Mucosa of gallbladder (tissue), 1 donor: ENCODE measurements at places on chromosomes 5 and 9. TPM values are rescaled to one million over a fixed set of nuclear protein-coding genes. Genes with fewer than 3 reads are reported as not detected.

GRCh38 chr5:2735996-2736395 lies 15.5 kb downstream of the IRX2 start:
- DNase-seq = no peak

DNA sequence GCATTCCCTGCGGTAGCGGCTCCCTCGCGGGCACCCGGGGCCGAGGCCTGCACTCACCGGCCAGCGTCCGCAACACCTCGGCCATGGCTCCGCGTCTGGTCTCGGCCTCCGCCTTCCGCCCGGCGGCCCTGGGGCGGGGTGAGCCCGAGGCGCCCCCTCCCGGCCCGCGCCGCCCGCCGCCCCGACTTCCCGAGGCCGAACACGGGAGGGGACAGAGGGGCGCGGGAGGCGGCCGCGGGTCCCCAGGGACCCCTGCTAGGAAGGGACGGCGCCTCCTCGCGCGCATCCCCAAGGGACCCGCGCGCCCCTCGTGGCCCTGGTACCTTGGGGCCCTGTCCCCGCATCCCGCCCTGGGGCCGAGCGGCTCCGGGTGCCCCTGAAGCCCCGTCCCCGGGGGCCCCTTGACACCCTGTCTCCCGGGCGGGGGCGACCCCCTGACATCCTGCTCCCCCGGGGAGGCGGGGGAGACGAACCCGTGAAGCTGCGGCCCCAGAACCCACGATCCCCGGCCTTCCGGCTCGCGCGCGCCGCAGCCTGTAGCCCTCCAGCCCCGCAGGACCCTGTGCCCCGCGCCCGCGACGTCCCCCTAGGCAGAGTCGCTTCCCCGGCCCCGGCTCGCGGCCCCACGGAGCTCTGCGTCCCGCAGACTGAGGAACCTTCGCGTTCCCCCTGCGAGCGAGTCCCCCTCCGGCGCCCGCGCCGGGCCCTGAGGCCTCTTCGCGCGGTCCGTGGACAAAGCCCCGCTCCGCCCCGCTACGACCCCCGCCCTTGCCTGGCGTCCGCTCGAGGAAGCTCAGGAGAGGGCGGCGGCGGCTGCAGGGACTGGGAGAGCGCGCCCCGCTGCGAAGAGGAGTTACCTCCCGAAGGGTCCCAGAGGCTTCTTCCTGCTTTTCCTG lies at the start of gene ABO:
ABO (minus strand) TSS at position 97 of the 896 bp plus-strand sequence.
- DNase-seq = no peak

DNA sequence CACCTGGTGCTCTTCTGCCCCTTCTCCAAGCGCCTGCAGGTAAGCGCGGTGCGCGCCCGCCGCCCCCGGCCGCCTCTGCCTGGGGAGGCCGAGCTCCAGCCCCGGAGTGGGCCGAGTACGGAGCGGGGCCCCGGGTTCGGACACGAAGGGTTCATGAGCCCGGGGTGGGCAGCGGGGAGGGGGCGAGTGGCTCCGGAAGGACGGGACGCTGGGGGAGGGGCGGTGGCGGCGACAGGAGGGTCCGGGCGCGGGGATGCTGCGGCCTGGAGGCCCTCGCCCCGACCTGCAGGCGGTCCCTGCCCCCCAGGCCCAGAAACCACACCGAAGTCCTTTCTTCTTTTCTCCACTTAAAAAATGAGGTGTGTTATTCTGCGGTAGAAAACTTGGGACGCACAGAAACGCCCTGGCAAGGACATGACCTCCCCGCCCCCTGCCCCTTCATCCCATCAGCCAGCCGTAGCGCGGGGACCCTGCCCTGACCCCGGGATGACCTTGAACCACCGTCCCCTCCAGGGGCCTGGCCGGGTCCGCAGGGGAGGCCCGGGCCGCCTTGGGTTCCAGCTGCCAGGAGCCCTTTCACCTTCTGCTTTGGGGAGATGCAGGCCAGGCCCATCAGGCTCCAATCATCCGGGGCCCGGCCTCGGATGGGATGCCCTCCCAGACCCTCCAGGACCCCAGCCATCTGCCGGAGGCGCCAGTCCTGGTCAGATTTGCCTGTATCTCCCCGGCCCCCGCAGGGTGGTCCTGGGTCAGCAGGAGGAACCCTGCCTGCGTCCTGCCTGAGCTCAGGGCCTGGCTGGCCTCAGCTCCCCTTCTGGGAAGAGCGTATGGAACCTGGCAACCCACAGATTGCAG lies 545 bp downstream of the DIPK1B start:
- no peak for DNase-seq

- no peak for DNase-seq
Measured at GRCh38 chr5:133110709-133111108, 58.9 kb downstream of the HSPA4 start.

- no peak for DNase-seq
Measured at GRCh38 chr5:149800633-149801032, 70.5 kb downstream of the PPARGC1B start.

GRCh38 chr9:1876891-1877496 lies 138.2 kb upstream of the SMARCA2 start:
- DNase-seq = no peak

GRCh38 chr5:13248253-13248652 lies 696.2 kb downstream of the DNAH5 start:
- no peak for DNase-seq

DNA sequence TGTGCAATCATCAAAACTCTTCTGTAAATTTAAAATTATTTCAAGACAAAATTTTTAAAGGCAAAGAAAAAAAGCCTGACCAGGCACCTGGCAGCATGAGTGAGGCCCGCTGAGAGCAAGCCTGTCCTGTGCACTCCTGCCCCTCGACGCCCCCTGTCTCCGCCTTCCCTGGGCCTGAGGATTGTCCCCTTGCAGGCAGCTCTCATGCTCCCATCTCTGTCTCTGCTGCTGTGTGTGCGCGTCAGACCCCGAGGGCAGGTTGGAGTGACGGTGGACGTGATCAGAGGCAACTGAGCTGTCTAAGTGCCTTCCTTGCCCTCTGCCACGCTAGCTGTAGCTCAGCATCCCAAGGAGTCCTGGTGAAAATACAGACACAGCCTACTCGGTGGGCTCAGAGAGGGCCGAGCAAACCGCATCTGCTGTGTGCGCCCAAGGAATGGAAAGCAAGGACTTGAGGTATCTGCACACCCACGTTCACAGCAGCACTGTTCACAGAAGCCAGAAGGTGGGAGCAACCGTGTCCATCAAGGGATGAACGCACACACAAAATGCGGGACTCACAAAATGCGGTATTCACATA lies 65.5 kb downstream of the SECISBP2 start:
- no peak for DNase-seq

- DNase-seq = no peak
Measured at GRCh38 chr5:151178777-151179488, 21.4 kb upstream of the ANXA6 start.

DNA sequence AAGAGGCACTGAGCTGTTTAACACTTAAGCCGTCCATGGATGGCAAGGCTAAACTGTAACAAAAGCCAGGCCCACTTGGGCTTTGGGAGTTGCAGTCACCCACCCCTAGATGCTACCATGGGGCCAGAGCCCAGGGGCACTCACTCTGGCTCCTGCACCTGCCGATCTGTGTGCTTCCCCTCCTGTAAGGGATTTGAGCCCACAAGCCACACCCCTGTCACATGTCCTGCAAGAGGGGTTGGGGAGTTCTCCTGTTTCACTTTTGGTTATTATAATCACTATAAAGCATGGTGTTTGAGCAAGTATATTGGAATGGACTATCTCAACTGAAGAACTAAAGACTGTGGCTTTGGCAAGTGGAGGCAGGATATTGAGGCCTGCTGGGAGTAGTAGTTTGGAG lies 14.0 kb upstream of the GPR151 start:
- no peak for DNase-seq

GRCh38 chr9:20242510-20243189 lies 379.6 kb downstream of the MLLT3 start:
- no peak for DNase-seq

- DNase-seq = no peak
Measured at GRCh38 chr5:132176987-132177386, 50.7 kb downstream of the P4HA2 start.

GRCh38 chr9:85004818-85005413 lies 335.4 kb downstream of the NTRK2 start:
- no peak for DNase-seq

DNA sequence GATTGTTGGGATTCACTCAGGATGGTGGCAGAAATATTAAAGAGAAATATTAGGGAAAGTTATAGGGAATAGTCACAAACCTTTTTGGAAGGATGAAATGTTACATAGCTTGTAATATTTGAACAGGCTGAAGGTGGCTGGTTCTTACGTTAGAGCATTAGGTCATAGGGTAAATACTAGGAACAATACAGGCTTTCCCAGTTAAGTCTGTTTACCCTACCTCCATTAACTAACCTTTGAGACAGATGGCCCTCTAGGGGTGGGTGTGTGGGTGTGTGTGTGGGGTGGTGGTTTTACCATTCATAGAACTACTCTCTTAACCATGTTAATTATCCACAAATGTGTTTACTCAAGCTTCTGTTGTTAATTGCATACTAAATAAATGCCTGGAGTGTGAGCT lies 94.3 kb upstream of the STK32A start:
- peak; percentile 58 for DNase-seq

DNA sequence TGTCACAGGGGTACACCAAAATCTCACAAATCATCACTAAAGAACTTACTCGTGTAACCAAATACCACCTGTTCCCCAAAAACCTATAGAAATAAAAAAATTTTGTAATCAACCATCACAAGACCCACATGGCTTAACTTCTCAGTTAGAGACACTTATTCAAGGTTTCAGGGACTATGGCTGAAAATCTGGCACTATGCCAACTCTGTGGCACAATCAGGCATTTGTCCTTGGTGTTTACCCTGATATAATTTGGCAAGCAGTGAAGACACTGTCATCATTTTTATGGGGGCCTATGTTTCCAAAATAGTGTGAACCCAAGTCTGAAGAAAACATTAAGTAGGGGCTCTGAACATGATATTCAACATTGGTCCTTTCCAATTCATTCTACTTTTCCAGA lies 59.0 kb downstream of the ZNF622 start:
- DNase-seq = no peak

GRCh38 chr9:6133346-6134063 lies 82.1 kb upstream of the IL33 start:
- DNase-seq = no peak

- no peak for DNase-seq
Measured at GRCh38 chr5:75617736-75618352, 6.6 kb downstream of the ANKDD1B start.

DNA sequence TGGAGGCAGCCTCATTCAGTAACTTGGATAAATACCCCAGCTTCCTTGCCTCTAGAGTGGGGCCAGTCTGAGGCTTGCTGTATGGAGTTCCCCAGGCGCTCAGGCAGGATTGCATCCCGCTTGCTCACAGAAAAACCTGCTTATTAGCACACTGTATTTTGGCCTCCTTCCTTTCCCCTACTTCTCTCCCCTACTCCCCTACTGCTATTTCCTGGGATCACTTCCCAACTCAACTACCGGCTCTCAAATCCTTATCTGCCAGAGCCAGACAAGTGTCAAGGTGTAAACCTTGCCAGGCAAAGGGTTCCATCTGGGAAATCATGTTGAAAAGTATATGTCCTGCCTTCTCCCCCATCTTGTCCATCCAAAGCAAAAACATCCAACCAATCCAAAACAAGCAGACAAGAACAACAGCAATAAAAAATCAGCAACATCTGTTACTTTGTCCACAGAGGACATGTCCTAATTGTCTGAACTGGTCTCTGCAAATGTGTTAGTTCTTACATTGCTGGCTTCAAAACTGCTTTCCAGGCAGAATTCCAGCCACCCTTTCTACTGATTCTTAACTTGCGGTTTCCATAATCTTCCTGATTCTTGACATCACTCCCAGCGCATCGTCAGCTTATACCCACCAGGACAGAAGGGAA lies 164.1 kb upstream of the SEMA6A start:
- no peak for DNase-seq

- no peak for DNase-seq
Measured at GRCh38 chr9:6842584-6842947, 84.8 kb downstream of the KDM4C start.

- no peak for DNase-seq
Measured at GRCh38 chr5:155826611-155827507, 500.1 kb upstream of the SGCD start.

DNA sequence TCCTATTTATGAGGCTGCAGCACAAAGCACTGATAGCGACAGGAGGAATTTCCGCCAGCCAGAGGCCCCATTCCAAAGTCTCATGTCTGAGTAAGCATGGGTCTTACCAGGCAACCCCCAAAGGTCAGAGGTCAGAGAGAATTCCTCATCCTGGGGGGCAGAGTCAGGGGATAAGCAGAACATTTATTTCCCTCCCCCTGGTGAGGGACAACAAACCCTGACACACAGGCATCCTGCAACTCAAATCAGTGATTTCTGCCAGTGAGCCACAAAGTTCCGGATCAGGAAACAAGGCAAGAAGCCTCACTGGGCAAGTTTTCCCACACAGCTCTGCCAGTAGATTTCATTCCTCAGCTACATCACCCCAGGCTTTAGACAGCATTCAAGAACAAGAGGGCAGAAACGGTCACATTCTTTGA lies 37.0 kb downstream of the ADAMTS12 start:
- DNase-seq = no peak

GRCh38 chr5:74428275-74428674 lies 212.3 kb downstream of the ENC1 start:
- no peak for DNase-seq

DNA sequence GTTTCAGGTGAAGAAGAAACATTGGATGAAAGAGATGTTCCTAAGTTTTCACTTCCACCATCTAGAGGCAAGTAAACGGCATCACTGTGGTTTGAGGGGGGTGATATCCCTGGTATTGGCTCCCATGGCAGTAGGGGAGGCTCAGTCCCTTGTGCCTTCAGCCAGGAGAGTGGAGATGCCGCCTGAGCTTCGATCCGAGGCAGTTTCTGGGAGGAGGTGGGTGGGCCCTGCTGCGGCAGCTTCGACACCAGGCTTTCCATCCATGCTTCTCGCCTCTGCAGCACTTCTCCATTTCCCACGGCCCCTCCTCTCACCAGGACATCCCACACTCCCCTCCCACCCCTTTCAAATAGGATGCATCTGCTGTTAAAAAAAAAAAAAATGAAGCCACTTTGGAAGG lies 258.3 kb downstream of the GADD45G start:
- no peak for DNase-seq

GRCh38 chr5:78638423-78638822 lies 10.1 kb downstream of the LHFPL2 start:
- peak; percentile 81 for DNase-seq

DNA sequence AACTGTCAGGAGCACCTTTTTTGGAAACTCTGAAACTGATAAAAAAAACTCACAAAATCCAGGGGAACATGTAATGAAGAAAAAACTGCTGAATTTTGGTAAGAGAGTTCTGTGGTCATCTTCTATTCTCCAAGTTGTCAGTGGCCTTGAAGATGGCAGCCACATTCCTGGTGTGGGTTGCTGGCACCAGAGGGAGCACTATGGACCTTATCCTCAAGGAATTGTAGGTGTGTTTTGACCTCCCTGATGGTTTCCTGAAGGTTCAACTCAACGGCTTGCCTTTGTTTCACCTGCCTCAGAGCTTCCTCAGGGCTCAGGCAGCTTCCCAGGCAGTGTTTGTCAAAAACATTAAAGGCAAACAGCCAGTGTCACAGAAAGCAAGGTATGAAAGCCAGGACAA lies 2.2 kb upstream of the SLC38A9 start:
- DNase-seq = no peak

FCN2 gene
- 2.6 TPM for total RNA-seq

GLRA1 gene
- not detected for total RNA-seq

PLPPR1 gene
- total RNA-seq = 0.29 TPM

SLC36A2 gene
- 0.14 TPM for total RNA-seq

PCDHA1 gene
- total RNA-seq = 0.06 TPM

PCDHGA3 gene
- 4.0 TPM for total RNA-seq

C5orf63 gene
- total RNA-seq = 6.1 TPM

PDCD1LG2 gene
- total RNA-seq = 0.95 TPM

GNPDA1 gene
- 28.7 TPM for total RNA-seq

KCNN2 gene
- total RNA-seq = 0.17 TPM

PFN3 gene
- not detected for total RNA-seq

DMXL1 gene
- 51.4 TPM for total RNA-seq

TMEM215 gene
- total RNA-seq = not detected
